ENCODE measurements at places on chromosomes 6 and 20. TPM values are rescaled to one million over a fixed set of nuclear protein-coding genes. Genes with fewer than 3 reads are reported as not detected.

- DNase-seq, result no peak
Observed at GRCh38 chr6:57069920-57070331, 20.1 kb upstream of the ZNF451 start.

GRCh38 chr20:4578375-4578774 lies 143.3 kb upstream of the PRND start:
- no peak for DNase-seq

- no peak for DNase-seq
Observed at GRCh38 chr6:107077710-107078109, 37.6 kb downstream of the BEND3 start.

DNA sequence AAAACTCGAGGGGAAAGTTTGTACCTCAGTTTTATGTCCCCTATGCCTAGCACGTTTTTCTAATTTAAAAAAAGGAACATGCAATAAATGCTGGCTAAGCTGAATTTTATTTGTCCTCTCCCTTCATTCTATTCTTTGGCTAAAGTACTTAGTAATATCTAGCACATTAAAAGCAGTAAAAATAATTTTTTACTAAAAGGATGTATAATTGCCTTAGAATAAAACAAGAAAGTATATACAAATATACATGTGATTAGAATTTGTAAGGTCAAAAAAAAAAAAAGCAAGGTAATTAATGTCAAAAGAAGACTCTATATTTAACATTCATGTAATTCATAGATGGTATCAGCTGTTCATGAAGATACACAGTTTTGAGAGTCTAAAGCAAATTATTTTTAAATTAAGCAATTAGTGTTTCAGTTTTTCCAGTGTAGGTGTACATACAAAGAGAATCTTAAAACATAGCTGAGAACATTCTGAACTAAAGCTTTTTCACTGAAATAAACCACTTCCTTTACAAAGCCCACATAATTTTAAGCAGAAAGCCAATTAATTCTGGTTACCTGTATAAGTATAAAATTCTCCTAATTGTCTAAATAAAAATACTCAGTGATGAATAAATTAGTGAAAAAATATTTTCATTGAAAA lies 32.4 kb downstream of the HBS1L start:
- DNase-seq, result no peak

GRCh38 chr20:63233924-63234323 lies 1.8 kb upstream of the BIRC7 start:
- no peak for DNase-seq

GRCh38 chr6:138722425-138723371 lies 50.9 kb upstream of the CCDC28A start:
- DNase-seq, result no peak

MTFR2 gene
- total RNA-seq, result 9.8 TPM

RHAG gene
- total RNA-seq, result not detected

DNA sequence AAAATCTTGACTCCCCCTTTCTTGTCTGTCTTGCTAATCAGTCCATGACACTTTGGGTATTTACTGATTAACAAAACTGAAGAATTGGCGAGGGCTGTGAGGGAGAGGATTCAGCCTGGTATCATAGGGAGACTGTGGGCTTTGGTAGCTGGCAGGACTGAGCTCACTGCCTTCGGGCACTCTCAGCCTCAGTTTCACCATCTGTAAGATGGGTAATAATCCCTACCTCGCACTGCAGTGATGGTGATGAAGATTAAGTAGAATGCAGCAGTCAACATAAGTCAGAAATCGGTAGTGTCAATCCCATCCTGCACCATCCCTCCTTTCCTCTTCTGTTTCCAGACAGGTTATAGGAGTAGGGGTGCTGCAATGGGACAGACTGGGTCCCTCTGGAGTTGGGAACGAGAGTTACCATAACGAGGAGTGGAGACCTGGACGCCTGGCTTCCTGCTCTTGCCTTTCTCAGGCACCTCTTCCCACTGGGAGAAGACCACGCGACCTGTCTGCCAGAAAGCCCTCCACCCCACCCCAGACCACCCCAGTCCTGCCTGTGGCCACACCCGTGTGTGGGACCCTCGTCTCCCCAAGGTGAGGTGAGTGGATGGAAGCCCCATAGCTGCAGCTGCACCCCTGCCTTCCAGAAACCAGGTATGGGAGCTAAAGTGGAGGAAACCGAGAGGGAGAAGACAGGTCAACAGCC lies 99.1 kb downstream of the SNX5 start:
- DNase-seq, result no peak

FOXA2 gene
- 29.1 TPM for total RNA-seq

All from colonic mucosa (tissue), 4 donors.